Motor neuron (in vitro differentiated cells): ENCODE measurements at places on chromosomes 3 and 15. TPM values are rescaled to one million over a fixed set of nuclear protein-coding genes. Genes with fewer than 3 reads are reported as not detected.

DNA sequence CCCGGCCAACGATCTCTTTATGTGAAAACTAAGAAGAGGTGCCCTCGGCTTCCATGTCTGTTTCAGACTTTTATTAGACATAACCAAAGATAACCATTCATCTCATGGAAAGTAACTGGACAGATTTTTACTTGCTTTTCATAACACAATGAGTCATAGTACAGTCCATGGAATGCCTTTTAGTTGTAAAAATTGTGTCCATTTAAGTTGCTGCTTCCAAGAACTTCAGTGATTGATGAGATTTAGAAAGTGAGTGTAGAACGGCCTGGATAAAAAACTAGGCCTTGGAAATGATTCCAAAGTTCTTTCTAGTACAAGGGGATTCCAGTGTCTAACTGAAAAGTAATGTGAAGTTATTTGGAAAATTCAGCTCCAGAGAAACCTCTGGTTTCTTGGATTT, 10.8 kb downstream of the EIF2AK4 start:
- ATAC-seq = no peak

GRCh38 chr3:21704796-21705195, 46.2 kb downstream of the ZNF385D start:
- no peak for ATAC-seq

DNA sequence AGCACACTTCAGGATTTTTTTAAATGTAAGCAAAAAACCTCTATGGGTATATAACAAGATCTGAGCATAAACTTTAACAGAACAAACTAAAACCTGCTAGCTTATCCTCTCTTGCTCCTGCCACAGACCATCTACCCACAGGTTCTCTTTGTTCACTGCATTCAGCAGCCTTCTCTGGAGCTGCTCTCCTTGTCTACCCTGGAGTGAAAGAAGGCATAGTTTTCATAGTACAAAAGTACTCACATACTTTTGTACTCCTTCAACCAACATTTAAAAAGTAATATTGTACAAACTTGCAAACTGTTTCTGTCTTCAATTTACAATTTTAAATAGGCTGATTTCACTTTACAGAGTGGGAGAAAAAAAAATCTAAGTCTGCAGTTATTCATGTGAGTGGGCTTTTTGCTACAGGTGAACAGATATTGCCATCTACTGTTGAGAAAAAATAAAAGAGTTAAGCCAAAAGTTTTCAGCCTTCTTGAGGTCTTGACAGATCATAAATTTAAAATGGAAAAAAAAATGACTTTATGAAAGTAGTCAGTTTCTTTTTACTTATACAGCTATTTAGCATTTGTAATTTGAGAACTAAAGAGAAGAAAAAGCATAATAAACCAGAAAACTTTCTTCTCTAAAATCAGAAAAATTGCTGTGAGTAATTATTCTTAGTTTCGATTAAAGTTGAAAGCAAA, 20.4 kb downstream of the TERC start:
- no peak for ATAC-seq

DNA sequence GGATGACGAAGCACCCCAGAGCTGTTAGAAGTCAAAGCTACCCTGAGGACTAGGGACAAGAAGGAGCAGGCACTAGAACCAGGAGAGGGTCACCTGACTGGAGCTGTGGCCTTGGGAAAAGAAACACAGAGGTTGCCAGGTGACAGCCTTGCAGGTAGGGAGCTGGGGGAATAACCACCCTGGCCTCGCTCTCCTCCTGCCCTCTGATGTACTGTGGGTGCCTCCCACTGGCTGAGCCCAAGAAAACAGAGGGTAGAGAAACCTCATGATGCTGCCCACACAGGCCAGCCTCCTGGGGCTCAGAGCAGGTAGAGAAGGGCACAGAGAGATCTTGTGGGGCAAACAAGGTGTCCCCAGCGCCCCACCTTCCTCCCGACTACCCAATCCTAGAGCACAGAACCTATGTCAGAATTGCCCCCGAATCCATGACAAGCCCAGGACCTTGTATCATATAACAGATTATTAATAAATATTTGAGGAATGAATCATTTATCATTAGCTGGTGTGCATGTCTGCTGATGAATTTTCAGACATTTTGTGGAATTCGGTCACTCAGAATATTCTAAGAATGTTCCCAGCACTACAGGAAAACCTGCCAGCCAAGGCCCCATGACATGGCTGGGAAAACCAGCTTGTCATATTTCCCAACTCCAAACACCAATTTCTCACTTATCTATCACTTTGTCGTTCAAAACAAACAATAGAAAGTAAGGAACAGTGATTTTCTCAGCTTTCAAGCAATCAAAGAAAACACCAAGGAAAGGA, 59.8 kb upstream of the MEX3B start:
- ATAC-seq = no peak

DNA sequence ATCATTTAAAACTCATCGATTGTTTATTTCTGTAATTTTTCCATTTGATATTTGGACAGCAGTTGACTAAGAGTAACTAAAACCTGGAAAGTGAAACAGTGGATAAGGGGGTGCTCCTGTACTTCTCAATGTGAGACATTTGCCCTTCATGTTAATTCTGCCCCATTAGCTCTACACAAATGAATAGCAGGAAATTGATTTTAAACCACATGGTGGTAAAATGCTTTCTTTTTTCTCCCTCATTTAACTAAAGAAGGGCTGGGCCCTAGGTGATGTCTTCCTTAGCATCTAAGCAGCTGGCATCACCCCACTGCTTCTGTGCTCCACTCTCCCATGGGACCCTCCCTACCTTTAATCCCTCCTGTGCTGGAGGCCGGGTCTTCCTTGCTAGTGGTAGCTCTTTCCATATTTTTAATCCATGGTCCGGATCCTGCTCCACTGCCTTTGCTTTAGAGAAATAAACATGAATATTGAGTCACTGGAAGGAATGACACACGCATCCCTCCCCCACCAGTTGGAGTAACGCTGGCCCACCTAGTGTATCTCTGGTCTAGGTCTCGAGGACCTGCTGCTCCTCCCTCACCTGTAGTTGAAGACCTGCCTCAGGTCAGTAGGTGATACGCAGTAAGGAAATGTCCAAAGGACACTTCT, 30.2 kb upstream of the LAMP3 start:
- ATAC-seq = no peak

GRCh38 chr3:58358092-58358491, 25.4 kb downstream of the PXK start:
- ATAC-seq = no peak

- peak; percentile 14 for ATAC-seq
These were observed 15.4 kb downstream of the HOMER2 start for GRCh38 chr15:82936966-82937711.

DNA sequence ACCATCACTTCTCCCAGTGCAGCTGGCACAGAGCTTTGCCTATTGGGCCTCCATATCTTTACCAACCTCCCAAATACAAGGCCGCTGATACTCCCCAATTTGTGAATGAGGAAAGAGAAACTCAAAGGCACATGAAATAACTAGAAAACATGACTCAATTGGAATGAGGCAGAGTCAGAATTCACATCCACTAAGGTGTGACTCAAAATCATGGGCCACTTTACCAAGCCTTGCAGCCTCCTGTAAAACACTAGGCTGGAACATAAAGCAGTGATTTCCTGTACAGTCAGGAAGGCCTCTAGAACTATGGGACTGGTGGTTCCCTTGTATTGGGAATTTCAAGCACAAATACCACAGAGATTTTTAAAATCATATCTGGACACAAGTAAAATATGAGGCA, 128.6 kb downstream of the DCLK3 start:
- ATAC-seq = no peak

DNA sequence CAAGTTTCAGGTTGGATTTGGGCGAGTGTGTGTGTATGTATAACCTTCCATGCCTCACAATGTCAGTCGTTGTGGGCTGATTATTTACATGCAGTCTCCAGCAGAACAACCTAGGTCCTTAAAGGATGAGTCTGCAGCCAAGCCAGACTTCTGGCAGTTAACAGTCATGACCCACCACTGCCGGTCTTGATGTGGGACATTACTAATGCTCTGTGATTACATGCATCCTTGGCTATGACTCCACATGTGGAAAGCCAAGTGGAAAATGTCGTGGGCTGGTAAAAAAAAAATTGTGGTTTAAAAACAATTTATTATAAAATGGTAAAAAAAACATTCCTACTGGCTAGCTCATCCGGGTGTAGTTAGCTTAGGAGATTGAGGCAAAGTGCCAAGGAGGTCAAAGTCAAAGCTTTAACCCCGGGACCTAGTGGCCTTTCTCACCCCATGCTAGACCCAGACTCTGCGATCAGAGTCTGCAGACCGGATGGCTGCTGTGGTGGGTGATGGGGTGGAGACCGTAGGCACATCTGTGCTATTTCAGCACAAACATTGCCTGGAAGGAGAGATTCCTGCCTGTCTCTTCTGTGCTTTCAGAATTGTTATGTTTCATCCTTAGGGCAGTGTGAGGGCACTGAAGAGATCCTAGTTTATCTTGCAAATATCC, 6.8 kb downstream of the RARRES1 start:
- ATAC-seq = peak; percentile 33

- ATAC-seq = no peak
These were observed 313.4 kb upstream of the NECTIN3 start for GRCh38 chr3:110758208-110758607.

- no peak for ATAC-seq
These were observed 52.4 kb downstream of the PHLDB2 start for GRCh38 chr3:111911446-111911845.

GRCh38 chr15:66094331-66094730, 159.2 kb downstream of the MEGF11 start:
- peak; percentile 13 for ATAC-seq

DNA sequence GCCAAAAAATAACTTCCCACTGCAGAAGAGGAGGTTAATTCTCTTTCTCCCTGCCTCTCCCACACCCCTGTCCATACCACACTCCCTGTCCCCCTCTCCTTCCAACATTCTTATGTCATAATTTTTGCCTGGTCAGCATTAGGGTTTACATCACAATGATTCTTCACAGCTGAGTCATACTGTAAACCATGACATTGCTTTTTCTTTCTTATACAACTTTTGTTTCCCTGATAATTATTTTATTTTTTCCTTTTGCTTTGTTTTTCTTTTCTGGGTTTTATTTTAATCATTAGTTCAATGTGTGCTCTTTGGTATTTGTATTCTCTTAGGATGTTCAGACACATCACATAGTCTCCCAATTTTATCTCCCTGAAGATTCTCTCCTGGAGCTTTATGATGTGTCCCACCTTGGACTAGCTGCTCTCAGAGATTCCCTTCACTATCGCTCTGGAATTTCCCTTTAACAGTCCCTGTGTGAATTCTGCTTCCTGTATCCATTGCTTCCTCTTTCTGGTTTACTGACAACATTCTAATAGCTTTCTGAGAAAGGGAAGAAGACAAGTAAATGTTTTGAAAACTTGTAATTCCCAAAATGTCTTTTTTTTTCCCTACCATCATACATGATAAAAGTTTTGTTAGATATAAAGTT, 70.7 kb downstream of the SOX2 start:
- ATAC-seq = peak; percentile 52

- ATAC-seq = no peak
These were observed 1.9 kb downstream of the TKT start for GRCh38 chr3:53253707-53254508.

DNA sequence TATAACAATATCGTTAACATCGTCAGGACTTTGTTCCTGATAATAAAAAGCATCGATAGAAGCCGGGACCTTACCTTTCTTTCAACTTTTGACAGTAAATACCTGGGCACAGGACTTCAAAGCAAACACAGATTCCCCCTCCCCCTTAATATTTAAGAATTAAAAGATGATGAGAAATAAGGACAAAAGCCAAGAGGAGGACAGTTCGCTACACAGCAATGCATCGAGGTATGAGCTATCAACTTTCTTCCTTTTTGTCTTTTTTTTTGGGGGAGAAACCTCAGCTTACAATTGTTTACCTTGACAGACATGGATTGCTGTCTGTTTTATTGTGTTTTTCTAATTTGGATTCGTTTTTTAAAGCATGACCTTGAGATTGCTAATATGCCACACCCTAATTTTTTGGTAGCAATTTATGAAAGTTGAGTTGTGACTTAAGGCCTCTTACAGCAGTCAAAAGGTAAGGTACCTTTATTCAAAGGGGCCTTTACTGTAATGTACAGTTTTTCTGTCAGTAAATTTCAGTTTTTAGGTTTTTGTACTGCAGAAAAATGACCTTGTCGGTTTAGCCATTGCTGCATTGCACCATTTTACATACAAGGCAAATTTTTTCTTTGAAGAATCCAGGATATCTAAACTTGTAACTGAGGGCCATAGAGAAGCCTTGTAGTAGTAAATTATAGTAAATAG, 1.1 kb downstream of the CHD2 start:
- no peak for ATAC-seq

- no peak for ATAC-seq
These were observed 94.3 kb upstream of the TLE3 start for GRCh38 chr15:70192041-70192440.

DNA sequence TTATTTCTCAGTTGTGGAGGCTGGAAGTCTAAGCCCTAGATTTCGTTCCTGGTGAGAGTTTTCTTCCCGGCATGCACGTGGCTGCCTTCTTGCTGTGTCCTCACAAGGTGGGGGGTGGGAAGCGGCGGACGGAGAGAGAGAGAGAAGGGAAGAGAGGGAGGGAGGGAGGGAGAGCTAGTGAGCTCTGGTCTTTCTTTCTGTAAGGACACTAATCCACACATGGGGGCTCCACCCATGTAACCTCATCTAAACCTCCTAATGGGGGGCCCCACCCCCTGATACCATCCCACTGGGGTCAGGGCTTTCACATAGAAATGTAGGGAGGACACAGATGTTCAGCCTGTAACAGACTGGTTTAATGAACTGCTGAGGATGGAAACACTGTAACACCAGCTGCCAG, 7.3 kb downstream of the FBLN2 start:
- ATAC-seq = peak; percentile 38

DNA sequence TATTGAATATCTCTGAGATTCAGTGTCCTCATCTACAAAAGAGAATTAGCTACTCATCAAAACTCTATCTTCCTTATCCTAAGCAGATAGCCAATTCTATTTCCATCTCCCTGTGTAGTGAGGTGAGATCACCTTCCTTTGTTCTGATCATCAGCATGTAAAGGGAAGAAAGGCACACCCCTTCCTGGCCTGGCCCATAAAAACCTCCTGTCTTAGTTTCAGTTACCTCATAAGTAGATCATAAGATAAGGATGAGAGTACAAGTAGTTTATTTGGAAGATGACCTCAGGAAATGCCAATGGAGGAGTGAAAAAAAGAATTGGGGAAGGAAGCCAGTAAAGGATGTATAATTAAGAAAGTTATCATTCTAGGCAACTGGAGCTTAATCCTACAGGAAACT, 114.5 kb upstream of the GADL1 start:
- no peak for ATAC-seq

DNA sequence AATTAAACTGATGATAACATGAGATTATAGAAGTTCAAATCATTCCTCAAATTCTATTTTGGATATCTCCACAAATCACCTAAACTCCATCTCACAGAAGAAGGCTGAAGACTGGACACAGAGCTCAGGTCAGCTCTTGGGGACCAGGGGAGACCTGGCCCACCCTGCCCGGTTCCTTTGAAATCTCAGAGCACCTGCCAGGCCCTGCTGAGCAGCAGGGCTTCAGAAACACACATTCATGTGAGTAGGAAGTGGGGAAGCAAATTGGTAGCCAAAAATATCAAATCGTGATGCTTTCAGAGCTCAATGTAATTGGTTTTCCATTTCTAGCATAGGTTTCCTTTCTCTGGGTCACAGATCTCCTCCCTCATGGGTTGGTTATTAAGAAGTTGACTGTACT, 76.2 kb downstream of the OCA2 start:
- no peak for ATAC-seq

AMT gene
- total RNA-seq = 8.3 and 8.9 TPM in 2 replicates

KLHL40 gene
- not detected in 2 replicates for total RNA-seq

BCL2A1 gene
- 0.65 and 0.92 TPM in 2 replicates for total RNA-seq

CYP8B1 gene
- 0.73 and 0.81 TPM in 2 replicates for total RNA-seq

CD200 gene
- 56.1 and 79.1 TPM in 2 replicates for total RNA-seq

CHDH gene
- 0.16 and 0.31 TPM in 2 replicates for total RNA-seq

SLC22A13 gene
- total RNA-seq = 1.0 and 1.1 TPM in 2 replicates

DPPA2 gene
- 0.27 TPM in 1 of 2 replicates, not detected in the other for total RNA-seq

AADACL2 gene
- 0.05 TPM in 1 of 2 replicates, not detected in the other for total RNA-seq

ITGB5 gene
- total RNA-seq = 18.7 and 22.1 TPM in 2 replicates

MST1R gene
- 0.78 and 1.1 TPM in 2 replicates for total RNA-seq
